ENCODE measurements at places on chromosomes 7 and 10.
A peak's percentile ranks its signal among the peaks of the same experiment; 100 is the strongest.

DNA sequence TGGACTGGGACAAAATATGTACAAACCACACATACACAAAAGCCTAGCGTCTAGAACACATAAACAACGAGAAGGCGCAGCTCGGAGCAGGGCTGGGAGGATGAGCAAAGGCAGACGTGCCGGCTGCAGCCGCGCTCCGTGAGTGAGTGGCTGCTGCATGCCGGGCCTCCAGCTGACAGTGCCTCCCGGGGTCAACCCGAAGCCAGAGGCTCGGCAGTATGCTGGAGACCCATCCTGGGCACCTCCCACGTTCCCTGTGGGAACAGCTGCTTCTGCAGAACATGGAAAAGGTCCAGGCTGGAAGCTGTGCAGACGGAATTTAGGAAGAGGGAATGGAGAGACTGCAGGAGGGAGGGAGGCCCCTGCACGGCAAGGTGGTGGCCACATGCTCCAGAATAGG is 3.6 kb upstream of the GPR146 start:
- DNase-seq = peak; percentile 57

GRCh38 chr7:23100697-23101096 is 4.9 kb upstream of the KLHL7 start:
- no peak for DNase-seq

DNA sequence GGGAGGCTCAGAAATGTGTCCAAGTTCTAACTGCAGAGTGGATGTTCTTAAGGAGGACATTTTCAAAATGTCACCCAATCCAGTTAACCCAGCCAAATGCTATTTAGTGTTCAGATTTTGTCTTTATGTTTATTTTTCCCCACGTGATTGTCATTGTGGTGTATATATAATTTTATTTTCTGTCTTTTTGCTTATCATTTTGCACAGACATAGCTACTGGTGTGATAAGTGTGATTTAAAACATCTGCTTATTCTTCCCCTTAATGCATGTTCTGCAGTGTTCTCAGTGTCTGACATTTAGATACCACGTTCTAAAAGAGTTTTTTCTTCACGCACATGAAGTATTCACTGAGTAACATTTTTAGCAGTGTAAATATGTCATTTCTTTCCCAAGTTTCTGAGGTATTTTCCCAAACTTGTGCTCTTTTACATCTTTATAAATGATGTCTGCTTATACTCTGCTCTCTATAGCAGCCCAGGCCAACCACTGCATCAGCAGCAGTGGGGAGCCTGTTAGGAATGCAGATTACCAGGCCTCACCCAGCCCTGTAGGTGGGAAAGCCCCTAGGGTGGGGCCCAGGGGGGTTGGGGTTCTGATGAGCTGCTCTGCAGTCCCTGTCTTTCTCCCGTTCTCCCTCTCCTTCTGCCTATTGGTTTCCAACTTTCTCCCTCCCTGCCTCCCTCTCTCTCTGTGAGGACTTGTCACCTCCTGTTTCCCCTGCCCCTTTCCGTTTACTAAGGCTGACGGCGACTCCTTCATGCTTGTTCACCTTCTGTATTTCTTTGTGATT is 20.8 kb downstream of the ADCY1 start:
- no peak for DNase-seq

DNA sequence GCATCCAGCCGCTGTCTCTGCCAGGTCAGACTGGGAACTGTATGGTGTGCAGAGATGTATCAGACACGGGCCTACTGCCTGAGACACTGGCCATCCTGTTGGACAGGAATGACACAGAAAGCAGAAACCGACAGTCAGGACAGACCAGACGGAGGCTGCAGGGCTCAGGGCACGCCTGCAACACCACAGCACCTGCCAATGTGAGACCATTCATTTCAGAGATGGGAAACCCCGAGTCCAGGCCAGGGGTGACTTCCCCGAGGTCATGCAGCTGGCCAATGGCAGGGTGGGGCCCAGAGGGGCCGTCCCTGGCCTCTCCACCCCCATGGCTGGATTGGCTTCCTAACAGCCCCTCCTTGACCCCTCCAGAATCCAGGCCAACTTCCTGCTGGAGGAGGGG is 34.7 kb downstream of the GRID1 start:
- no peak for DNase-seq

- DNase-seq = no peak
These were observed 299 bp upstream of the PBLD start for GRCh38 chr10:68333058-68333395.

- DNase-seq = peak; percentile 52
These were observed 27.4 kb downstream of the UCMA start for GRCh38 chr10:13206546-13207443.

DNA sequence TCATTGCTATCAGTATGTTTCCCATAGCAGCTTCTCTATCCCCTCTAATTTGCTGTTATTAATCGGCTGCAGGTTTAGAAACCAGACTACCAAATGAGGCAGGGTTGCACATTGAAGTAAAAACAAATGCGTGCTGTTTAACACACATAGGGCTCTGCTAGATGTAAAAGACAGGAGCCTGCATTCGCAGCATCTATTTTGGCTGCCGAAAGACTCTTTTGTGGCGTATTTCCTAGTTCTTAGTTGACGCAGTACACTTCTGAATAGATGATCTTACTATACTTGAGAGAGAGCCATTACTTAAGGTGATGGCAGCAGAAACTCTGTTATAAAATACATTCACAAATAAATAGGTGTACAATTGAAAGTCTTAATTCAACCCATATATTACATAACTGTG is 21.4 kb downstream of the SGCE start:
- DNase-seq = peak; percentile 35
